Activated CD8-positive, alpha-beta memory T cell treated with anti-CD3 and anti-CD28 coated beads for 1 hour (primary cell): ENCODE measurements at places on chromosomes 7 and 10.

- no peak for DNase-seq
Measured at GRCh38 chr7:5295039-5296014, 12.6 kb downstream of the SLC29A4 start.

GRCh38 chr10:95741807-95742467 is 14.0 kb upstream of the ENTPD1 start:
- DNase-seq = no peak

DNA sequence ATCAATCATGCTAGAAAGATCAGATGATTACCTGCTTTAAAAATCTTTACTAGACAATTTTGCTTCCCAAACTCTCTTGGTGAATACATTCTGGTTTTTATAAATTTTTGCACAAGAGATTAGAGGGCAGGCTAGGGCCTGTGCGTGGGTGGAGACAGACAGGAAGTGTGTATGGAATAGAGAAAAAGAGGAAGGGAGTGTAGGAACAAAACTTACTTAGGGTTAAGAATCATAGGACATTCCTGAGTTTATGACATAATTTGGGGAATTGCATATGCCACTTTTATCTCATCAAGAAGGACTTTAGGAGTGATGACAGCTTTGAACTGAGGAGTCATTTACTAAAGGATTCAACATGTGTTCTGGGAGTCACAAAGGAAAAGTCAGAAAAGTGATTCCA is 31.3 kb downstream of the LAMB1 start:
- no peak for DNase-seq

- no peak for DNase-seq
Measured at GRCh38 chr10:126171555-126171954, 216.7 kb downstream of the ADAM12 start.

GRCh38 chr7:30511973-30512662 is 7.5 kb upstream of the GGCT start:
- DNase-seq = no peak

GRCh38 chr10:110013630-110014293 is 6.0 kb downstream of the ADD3 start:
- DNase-seq = no peak

GRCh38 chr10:78966844-78967488 is 101.8 kb upstream of the ZMIZ1 start:
- no peak for DNase-seq

DNA sequence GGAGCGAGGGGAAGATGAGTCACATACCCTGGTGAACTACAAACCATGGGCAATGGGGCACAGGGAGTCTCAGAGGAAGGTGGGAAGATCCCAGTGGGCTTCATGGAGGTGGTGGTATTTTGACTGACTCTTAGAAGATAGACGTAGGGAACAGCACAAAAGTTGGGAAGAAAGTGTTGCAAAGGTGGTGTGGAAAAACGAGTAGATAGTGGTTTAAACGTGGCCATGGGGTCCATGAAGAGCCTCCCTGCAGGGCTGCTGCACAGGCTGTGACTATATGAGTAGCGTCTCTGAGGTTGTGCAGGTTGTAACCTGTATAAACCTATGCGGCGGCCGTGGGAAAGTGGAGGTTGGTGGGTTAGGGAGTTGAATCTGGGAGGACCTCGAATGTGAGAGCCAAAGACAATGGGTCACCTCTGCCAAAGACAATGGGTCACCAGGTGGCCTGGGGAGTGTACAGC is 13.8 kb downstream of the LZTS2 start:
- no peak for DNase-seq

GRCh38 chr10:3195726-3196125 is 23.1 kb upstream of the PITRM1 start:
- DNase-seq = no peak

DNA sequence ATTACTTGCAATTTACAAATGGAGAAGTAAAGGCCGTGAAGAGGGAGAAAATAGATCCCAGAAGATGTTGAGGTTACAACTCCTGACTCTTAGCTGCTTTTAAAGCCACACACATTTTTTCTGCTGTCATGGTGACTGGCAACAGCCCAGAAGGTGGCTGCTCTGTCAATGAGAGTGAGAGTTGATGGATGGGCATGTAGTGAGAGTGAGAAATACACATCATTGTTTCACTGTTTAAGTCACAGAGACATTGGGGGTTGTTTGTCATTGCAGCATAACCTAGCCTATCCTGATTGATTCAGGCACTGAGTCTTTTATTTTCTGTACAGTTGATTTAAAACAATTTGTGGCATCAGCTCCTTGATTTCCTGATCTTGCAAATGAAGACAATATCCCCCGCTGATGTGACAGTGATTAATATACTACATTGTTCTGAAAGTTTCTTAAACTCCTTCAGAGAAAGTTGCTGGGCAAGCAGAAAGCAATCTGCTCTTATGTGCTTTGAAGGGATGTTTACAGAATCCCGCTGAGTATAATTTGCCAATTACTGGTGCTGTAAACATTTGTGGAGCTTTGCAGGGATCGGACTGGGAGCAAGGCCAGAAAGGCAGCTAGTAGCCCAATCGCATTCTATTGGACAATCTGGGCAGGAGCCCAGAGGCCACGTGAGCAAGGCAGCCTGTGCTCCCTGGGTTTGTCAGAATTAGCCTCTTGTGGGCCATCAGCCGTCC is 229.6 kb downstream of the PRPF18 start:
- DNase-seq = no peak

DNA sequence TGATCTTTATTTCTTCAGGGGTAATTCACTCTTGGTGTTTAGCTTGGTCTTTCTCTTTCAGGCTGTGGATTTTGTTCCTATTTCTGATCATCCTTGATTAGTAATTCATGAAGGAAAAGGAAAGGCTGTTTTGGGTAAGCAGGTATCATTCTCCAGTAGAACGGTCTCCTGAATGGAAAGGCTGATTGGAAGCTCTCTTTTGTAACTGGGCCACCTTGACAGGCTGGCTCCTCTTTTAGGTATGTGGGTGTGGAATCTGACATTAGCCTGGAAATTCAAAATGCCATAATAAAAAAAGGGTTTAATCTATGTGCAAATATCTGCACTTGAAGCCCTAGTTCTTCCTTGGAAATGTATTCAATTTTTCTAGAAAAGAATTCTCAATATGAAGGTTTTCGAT is 18.9 kb downstream of the TAS2R39 start:
- DNase-seq = no peak

- no peak for DNase-seq
Measured at GRCh38 chr10:58179238-58179637, 88.5 kb downstream of the IPMK start.
